ENCODE measurements at places on chromosomes 2 and 18.

DNA sequence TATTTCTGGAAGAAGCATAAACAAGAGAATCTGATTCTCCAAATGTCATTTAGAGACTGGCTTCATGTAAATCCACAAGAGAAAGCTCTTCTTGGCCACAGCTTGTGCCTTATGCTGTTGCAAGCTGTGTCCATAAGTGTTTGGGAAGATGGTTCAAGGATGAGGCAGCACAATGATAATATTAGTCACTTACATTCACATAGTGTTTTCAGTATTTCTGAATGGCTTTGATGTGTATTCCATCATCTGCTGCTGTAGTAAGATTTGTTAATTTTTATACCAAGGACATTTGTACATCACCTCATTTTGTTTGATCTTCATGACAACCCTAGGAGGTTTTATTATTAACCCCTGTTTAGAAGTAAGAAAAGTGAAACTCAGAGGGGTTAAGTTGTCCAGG, 29.9 kb downstream of the CREG2 start:
- DNase-seq = no peak

DNA sequence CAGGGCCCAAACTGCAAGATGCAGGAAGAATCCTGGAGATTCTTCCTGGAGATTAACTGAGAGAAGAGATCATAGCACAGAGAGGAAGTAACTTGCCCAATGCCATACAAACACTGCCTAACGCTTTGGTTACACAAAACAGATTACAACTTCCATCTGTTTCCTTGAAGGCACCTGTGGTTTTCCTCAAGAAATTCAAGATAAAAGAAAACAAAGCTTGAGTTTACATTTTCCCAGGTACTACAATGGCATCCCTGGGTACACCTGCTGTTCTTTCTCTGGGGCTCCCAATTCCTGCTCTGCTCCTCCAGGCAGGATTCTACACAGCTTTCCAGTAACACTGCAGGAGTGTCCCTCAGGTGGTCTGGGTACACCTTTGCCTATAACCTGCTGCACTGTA, 781.9 kb upstream of the ID2 start:
- no peak for DNase-seq

- no peak for DNase-seq
Observed at GRCh38 chr2:104572834-104573233, 281.1 kb upstream of the POU3F3 start.

DNA sequence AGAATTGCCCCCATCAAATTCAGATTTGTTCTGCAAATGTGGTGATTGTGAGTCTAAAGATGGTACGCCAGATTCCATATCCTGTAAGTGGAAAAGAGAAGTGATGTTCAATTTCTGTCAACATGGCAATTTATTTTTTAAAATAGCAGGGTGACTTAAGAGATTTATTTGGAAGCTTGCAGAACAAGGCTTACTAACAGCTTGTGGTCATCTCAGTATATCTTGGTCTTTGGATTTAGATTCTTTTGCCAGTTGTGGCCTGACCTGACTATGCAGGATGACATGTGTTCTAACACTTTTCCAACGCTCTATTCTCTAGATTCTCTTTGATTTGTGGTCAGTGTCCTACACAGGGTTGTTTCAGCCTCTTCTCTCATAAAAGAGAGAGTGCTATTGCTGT, 74.4 kb downstream of the MAP3K20 start:
- DNase-seq = no peak

- DNase-seq = no peak
Observed at GRCh38 chr2:24886691-24887304, 33.2 kb downstream of the ADCY3 start.

- no peak for DNase-seq
Observed at GRCh38 chr18:420661-421246, 79.7 kb downstream of the COLEC12 start.

DNA sequence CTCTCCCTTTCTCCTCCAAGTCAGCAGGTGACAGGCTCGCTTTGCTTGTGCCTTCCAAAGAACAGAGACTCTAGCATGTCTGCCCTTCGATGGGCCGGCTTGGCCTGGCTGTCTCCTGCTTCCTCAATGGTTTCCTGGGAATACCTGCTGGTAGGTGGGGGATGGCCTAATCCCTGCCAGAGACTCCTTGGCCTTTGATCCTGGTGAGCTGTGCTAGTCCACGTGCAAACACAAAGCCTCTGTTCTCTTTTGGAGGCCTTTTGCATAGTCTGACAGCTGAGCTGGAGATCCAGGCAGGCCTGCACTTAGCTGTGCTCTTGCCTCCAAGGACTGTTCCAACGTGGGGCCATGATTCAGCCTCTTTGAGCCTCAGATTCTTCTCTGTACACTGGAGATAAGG, 67.6 kb downstream of the ARL4C start:
- no peak for DNase-seq

DNA sequence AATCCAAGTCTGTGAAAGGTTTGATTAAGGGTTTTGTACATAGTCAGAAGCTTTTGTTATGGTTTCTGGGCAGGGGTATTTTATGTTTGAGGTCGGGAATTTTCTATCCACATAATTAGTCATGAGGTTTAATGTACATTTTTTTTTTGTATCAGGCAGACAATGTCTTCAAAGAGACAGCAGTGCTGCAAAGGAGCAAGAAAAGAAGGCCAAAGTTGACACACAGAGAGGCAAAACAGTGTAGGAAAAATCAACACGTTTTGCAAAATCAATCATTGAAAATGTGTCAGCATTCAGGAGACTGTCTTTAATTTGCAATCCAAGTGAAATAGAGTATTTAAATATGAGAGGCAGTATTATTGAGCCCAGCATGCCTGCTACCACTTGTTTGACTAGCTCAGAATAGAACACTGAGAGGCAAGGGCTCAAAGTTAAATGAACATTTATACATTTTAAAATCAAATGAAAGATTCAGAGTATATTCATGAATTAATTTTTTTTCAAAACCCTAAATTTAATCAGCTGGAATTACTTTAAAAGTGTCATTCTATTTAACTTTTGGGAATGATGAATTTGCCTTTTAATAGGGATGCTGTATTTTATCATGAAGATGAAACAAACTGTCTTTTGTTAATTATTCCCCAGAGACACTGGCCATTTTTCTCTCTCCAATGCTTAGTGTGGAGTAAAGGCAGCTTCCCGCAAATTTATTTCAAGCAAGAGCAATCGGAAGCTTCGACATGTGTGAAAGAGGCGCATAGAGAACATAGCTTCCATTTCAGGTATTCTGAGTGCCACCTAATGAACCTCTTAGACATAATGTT, 11.3 kb downstream of the VRK2 start:
- no peak for DNase-seq

GRCh38 chr2:10909050-10909995, 2.4 kb upstream of the KCNF1 start:
- no peak for DNase-seq

- DNase-seq = no peak
Observed at GRCh38 chr2:148930046-148930775, 55.2 kb downstream of the KIF5C start.

DNA sequence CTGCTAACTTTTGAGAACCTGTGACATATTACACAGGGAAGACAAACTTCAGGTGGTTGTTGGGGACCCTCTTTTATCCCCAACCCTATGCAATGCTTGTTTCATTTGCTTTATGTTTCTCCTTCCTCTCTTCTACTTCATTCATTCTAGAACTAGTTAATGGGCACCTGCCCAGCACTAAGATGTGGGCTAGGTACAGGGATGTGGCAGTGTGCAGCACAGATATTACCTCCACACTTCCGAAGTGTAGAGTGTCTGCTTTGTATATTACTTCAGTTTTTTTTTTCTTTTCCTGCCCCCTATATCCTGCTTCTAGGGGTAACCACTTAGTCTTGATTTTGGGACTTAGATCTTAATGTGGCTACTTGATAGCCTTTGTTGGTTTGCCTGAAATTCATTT, 35.1 kb downstream of the CD28 start:
- no peak for DNase-seq

DNA sequence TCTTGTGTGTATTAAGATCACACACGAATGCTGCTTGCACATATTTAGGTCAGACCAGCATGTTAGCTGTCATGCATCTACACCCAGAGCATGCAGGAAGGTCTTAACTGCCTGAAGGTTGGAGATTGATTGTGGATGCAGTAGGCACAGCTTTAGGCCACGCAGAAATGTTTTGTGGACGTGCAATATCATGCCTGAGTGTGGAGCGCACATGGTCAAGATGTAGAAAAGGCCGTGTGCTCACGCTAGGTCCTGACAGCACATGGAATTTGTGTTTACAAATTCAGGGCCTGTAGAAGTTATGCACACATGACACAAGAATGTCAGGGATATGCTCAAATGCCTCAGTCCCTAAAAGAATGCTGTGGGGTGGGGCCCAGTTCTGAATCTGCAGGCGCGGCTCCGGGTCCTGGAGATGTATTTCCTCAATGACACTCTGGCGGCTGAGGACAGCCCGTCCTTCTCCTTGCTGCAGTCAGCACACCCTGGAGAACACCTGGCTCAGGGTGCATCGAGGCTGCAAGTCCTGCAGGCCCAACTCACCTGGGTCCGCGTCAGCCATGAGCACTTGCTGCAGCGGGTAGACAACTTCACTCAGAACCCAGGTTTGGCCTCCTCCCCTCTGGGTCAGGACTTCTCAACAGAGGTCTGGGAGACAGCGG, 27.9 kb downstream of the MARCO start:
- DNase-seq = no peak

DNA sequence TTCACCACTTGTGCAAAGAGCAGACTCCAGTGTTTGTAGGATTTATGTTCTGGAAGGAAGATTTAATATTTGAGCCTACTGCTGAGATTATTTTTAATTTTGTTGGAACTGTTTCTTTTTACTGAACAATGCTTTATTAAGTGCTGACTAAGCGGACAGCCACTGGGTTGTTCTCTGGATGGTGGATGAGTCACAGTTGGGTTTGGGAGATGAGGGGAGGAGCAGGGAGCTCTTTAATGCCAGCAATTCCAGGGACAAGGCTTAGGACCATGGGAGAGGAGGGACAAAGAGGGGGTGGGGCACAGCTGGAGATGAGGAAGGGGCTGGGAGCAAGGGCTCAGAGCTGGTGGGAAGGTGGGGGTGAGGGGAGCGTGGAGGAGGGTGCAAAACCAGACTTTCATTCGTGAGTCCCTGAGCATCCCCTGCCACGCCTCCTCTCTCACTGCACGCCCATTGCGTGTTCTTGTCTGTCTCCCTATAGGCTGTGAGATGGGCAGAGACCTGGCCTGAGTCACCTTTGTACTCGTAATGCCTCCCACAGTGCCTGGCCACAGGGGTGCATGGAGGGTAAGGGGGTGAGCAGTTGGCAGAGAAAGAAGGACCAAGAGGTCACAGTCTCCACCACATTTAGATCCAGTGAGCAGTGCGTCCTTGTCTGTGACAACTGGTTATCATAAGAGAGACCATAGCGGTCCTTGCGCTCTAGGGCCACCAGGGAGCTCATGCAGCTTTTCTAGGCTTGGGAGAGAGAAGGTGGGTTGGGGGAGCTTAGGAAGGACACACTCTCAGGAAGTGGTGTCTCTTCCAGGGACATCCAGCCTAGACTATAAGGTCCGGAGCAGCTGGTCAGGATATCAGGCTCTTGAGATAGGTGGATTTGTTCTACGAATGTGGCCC, 18.4 kb downstream of the SLC4A3 start:
- DNase-seq = no peak

GRCh38 chr2:162014751-162015150, 59.3 kb downstream of the DPP4 start:
- DNase-seq = no peak

GRCh38 chr2:11692966-11693521, 23.0 kb upstream of the NTSR2 start:
- peak; percentile 79 for DNase-seq

DNA sequence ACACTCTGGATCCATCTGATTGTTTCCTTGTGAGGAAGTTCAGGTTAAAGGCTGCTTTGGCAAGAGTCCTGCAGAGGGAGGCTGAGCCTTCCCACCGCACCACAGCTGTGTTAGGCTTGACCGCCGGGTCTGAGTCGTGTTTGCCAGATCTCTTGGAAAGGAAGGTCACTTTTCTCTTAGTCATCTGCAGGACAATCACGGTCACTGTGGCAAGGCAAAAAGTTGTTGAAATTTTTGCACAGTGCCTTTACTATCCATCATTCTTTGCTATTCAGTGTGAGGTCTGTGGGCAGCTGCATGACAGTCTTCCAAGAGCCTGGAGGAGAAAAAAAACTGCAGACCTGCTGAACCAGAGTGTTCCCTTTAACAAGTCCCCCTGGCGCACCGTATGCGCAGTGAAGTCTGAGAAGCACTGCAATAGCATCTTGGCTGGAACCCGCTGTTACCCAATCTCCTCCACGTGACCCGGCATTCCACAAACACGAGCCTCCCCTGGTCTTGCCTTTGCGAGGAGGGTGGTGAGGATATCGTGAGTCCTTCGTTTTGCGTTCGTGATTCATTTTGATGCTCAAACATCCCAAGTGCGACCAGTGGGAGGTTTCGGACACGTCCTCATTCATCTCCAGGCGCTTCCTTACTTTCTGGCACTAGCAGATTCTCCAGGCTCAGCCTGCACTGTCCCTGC, 23.0 kb downstream of the BIN1 start:
- no peak for DNase-seq

GRCh38 chr18:32302806-32303205, 113.0 kb downstream of the MEP1B start:
- DNase-seq = no peak

DNA sequence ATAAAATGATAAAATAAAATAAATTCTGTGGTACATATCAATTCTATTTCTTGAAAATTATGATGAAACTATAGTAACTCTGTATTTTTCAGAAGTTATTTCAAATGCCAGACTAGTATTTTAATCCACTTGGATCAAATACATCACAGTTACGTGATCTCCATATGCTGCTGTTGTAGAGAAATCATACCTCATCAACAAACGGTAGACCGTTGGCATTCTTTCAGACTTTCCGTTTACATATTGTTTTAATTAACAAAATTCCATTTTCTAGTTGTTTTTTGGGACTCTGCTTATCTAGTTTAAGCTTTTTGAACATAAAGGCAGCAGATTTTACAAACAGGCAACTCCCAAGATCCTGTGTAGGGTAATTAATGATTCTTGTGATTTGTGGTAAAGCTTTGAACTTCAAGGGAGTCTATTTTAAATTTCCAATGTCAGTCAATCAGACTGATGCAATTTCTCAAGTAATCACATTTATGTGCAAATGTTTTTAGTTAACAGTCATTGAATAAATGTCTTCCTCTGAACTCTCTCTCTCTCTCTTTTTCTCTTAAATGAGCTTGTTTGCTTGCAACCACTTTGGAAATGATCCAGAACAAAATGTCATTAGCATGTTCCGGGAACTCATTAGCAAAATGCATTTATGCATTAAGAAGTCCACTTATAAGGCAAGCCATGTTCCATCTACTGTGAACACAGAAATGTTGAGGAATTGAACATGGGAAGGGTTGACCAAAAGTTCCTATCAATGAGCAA, 31.8 kb downstream of the NYAP2 start:
- DNase-seq = no peak

- no peak for DNase-seq
Observed at GRCh38 chr18:316393-316792, 48.5 kb upstream of the THOC1 start.

DNA sequence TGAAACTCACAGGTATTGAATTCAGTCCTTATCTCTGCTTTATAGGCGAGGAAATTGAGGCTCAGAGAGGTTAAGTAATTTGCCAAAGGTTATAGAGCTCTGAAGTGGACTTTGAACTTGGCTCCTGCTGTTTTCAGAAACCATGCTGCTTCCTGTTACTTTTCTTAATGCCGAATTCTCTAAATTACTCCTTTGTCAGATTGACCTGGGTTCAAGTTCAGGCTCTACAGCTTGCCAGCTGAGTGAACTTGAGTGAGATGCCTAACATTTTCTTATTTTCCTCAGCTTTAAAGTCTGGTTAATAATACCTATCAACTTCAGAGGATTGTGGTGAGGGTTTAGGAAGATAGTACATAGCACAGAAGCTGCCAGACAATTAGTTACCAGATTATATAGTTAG, 3.4 kb downstream of the ASAP2 start:
- no peak for DNase-seq
